ENCODE measurements at places on chromosomes 13 and 19.

DNA sequence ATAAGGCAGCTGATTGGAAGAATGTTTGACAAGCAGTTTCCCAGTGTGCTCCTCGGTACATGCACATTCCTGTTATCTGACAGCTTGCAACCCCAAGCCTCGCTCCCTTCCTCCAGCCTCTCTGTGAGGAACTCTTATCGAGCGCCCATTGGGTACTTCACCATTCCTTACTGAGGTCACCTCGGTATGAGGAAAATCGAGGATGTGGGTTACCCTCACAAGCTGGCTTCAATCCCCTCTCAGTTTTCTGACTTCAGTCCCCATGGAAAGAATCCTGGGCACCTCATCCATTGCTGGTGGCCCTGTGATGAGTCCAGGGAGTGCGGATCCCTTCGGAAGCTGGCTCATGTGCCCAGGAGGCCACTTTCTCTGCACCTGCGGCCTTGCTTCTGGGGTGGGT lies 17.3 kb downstream of the TEX29 start:
- no peak for DNase-seq

GRCh38 chr19:7488736-7489353 lies at the start of gene PEX11G:
TSS of gene PEX11G (minus strand) at chr19:7489035. CDS start at chr19:7489010, 25 bp downstream.
- DNase-seq, result peak; percentile 94

- DNase-seq, result no peak
Measured at GRCh38 chr19:15010501-15011300, 31.0 kb upstream of the SLC1A6 start.

GRCh38 chr19:42197375-42197817 lies 20.1 kb downstream of the DEDD2 start:
- no peak for DNase-seq

DNA sequence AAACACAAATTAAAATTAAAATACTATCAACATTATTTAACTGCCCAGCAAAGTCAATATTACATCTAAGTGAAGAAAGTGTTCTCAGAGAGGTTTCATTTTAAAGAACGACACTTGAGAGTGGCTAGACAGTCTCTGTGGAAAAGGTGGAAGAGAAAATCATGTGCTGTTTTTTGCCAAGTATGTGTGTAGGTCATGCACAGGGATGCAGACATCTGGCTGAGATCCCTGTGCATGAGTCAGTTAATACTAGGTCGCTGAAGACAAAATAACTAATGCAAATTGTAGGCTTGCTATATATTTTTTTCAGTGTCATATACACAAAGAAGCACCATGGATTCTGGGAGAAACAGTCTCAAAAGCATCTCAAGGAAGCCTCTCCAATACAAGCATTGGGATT lies 44.3 kb upstream of the ENOX1 start:
- no peak for DNase-seq

GRCh38 chr19:10135551-10136334 lies 16.0 kb upstream of the EIF3G start:
- no peak for DNase-seq

DNA sequence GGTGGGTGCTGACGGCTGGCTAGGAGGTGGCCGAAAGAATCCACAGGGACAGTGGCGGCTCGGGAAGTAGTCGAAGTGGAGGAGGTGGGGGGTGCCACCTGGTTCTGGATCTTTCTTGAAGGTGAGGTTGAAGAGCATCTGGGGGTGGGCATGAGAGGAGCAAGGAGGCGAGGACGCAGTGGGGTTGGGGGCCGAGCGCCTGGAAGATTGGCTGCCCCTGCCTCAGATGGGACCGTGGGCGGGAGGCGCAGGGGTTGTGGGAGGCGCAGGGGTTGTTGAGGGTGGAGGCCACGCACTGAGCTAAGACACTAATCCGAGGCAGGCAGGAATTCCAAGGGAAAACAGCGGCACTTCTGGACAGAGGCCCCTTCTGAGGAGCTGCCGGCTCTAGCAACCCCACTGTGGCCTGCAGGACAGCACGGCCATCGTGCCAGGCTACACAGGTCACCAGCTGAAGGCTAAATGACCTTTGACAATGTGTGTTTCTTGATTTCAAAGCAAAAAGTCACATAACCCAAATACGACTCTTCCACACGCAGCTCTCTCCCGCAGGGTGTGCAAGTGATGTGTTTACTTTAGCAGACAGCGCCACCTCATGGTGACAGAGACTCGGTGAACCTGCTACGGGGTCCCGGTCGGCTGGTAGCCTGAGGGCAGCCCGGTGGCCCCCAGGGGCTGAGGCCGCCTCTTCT lies 44.1 kb upstream of the RANBP3 start:
- DNase-seq, result peak; percentile 82

DNA sequence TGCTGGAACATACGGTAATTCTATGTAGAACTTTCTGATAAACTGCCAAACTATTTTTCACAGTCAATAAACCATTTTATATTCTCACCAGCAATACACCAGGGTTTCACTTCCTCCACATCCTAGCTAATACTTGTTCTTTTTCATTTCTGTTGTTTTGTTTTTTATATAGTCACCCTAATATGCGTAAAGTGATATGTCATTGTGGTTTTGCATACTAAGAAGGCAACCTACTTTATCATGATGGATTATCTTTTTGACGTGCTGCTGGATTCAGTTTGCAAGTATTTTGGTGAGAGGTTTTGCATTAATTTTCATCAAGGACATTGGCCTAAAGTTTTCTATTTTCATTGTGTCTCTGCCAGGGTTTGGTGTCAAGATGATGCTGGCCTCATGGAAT lies 1384.1 kb downstream of the UQCRFS1 start:
- DNase-seq, result no peak

GRCh38 chr13:102651392-102651791 lies 43.5 kb downstream of the METTL21C start:
- no peak for DNase-seq

- no peak for DNase-seq
Measured at GRCh38 chr19:50362030-50362412, 3.4 kb downstream of the NAPSA start.

DNA sequence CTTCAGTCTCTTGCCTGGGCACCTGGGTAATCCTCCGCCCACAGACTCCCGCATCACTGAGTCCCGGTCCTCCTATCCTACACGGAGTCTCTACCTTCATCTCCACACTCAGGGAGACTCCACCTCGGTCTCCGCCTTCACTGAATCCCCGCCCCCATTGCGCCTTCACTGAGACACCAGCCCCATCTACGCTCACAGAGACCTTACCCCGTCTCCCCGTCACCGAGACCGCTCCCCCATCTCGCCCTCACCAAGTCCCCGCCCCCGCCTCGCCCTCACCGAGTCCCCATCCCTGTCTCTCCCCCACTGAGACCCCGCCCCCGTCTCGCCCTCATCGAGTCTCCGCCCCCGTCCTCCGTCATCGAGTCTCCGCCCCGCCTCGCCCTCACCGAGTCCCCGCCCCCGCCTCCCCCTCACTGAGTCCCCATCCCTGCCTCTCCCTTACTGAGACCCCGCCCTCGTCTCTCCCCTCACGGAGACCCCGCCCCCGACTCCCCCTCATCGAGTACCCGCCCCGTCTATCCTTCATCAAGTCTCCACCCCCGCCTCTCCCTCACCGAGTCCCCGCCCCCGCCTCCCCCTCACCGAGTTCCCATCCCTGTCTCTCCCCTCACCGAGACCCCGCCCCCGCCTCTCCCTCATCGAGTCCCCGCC lies 23.1 kb upstream of the ZNF846 start:
- DNase-seq, result peak; percentile 99

- DNase-seq, result no peak
Measured at GRCh38 chr19:32178956-32179355, 166.5 kb upstream of the ZNF507 start.

DNA sequence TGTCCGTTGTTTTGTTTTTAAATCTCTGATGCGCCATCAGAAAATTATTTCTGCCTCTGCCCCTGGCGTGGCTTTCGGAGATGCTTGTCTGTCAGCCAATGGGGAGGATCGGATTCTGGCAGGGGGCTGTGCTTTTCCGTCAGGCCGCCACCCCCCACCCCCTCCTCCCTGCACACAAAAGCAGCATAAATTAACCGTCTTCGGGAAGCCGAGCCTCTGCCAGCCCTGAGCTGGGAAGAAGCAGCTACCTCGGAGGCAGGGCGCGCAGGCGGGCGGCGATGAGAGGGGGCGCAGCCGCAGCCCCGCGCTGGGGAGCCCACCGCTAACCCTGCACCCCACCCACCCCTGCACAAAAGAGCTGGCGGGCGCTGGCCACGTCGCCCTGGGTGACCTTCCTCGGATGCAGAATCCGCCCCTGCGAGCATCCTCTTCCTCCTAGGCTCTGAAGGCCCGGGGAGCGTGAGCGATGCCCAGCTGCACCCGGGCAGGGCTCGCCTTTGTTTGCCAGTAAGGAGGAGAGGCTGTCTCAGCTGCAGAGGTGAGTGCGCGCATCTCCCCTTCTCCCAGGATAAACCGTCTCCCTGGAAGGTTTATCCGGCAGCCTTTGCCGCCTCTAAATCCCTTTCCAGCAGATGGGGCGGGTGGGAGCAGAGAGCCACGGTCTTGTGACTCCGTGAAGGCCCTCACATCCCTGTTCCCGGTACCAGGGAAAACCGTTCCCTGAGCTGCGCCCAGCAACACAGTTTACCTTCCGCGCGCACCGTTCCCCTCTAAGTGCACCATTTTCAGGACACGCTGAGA lies at the start of gene ATCAY:
Gene ATCAY, plus strand, starts transcription at position 215 of the 801 bp plus-strand sequence. CDS start 5,083 bp downstream, outside the sequence.
- DNase-seq, result no peak

DNA sequence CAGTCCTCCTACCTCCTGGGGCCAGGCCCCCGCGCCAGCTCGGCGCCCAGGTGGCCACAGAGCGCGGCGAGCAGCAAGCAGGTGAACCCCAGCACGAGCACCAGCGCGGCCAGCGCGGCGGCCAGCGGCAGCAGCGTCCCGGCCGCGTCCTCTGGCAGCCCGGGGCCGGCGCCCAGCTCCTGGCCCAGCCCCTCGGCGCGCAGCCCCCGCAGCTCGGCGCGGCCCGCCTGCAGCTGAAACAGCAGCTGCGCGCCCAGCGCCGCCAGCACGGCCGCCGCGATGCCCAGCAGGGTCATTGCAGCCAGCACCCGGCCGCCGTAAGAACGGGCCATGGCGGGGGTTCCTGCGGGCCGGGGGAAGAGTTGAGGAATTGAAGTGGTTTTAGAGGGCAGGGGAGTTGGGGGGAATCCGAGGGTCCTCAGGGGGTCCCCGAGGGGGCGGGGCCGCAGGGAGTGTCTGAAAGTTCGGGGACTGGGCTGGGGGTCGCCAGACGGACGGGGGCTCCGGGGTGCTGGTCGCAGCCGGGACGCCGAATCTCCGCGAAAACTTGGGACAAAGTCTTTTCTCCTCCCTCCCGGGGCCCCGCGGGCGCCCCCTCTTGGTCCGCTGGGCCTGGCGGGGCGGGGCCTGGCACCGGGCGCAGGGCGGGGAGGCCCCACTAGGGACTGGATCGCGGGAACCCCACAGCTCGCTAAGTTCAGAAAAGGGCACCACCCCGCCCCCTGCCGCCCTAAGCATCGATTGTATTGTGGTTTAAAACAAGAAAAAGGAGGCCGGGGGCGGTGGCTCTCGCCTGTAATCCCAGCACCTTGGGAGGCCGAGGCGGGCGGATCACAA lies at the start of gene TMEM221:
Gene TMEM221, minus strand, starts transcription at position 538 of the 837 bp plus-strand sequence. Its CDS starts 206 bp downstream, at position 332.
- DNase-seq, result peak; percentile 73

GRCh38 chr13:21058361-21058760 lies 3.0 kb downstream of the LATS2 start:
- DNase-seq, result no peak

GRCh38 chr19:5470264-5470671 lies 15.1 kb downstream of the ZNRF4 start:
- DNase-seq, result no peak

DNA sequence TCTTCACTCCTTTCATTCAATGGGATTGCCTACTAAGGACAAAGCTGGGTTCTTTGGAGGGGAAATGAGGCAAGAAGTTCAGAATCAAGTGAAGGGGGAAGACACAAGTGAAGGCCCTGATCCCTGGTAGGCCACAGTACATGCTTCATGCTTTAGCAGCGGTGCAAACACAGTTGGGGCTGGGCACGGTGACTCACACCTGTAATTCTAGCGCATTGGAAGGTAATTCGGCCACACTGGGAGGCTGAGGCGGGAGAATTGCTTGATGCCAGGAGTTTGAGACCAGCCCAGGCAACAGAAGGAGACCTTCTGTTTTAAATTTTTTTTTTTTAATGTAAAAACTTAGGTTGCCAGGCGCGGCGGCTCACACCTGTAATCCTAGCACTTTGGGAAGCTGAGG lies 23.4 kb upstream of the GATAD2A start:
- no peak for DNase-seq

DNA sequence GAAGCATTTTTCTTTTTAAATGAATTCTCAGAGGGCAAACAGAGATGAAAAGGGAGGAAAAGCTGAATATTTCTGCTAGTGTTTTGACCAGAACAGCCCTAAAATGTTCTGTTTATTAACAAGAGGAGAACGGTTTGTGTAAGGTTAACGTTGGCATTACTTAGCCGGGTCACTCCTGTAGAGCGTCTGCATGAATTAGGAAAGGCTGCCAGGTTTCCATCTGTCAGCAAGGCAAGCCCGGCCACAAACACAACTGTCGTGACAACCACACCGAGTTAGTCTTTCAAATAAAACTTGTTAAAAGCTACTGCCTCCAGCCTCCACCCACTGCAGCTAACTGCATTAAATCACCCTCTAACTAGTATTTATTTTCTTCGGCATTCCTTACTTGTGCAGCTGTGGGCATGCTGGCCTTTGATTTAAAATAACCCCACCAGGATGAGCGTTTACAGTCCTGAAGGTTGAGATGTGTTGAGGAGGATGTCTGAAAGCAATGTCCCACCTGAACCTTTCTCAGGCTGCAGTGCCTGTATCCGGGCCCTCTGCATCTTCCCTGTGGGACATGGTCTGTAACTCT lies 527.9 kb downstream of the FGF9 start:
- DNase-seq, result no peak

DNA sequence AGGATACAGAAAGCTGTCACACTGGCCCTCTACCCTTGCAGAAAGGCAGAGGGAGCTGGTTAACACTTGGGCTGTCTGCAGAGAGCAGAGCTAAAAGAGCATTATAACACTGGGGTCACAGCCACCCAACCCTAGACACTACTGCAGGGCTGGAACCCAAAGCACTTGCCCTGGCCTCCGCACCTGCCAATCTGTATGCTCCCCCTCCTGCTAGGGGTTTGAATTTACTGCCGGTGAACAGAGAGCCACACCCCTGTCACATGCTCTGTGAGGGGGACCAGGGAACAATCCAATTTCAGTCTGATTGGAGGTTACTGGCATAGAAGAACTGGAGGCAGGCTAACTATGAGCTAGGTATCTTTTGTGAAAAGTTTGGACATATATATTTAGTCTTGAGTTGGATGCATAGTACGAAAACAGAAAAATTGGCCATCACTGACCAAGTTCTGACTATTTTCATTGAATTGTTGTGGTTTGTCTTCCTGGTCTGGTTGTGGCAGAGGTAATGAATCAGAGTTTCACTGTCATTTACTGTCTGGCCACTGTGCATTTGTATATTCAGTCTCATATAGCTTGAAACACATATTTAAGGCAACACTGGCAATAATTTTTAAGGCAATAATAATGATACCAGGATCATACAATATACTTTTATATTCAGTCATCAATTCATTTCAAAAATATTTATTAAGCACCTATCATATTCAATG lies 504.3 kb upstream of the ATXN8OS start:
- no peak for DNase-seq

DNA sequence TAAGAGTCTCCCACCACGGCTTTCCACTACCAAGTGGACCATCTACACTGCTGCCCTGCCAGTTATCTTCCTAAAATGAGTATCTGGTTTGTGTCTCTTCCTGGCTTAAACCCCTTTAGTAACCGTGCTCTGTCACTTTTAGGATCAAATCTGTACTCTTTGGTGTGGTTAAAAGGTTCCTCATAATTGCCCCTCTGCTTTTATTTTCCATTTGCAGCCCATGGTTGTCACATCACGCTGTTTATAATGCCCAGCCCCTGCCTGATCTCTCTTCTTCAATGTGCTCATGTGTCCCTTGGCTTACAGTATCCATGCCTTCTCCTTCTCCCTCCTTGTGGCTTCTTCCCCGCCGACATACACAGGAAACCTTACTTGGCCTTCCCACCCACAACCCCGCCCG lies 100.1 kb downstream of the DGKH start:
- DNase-seq, result no peak

GRCh38 chr13:94464771-94465170 lies 14.7 kb downstream of the DCT start:
- no peak for DNase-seq

Data from left hindlimb (tissue), 1 donor.